GM23338 (cell line): ENCODE measurements at places on chromosomes 16 and 17.

DNA sequence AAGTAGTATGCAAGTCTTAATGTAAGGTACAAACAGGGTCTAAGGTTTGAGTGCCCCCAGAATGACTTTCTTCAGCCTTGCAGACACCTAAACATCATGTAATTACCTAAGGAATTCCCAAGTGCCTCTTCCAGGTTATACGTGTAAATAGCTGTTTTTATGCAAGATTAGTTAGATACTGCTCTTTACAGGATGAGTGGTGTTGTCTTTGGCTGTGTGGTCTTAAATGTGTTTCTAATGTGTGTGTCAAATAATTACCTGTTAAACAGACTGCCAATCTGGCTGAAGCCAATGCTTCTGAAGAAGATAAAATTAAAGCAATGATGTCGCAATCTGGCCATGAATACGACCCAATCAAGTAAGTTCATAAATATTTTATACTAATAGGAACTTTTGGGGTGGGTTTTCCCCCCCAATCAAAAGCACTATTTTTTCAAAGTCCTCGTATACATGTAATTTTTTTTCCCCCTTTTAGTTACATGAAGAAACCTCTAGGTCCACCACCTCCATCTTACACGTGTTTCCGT is 16.0 kb downstream of the RBBP6 start:
- no peak for DNase-seq

DNA sequence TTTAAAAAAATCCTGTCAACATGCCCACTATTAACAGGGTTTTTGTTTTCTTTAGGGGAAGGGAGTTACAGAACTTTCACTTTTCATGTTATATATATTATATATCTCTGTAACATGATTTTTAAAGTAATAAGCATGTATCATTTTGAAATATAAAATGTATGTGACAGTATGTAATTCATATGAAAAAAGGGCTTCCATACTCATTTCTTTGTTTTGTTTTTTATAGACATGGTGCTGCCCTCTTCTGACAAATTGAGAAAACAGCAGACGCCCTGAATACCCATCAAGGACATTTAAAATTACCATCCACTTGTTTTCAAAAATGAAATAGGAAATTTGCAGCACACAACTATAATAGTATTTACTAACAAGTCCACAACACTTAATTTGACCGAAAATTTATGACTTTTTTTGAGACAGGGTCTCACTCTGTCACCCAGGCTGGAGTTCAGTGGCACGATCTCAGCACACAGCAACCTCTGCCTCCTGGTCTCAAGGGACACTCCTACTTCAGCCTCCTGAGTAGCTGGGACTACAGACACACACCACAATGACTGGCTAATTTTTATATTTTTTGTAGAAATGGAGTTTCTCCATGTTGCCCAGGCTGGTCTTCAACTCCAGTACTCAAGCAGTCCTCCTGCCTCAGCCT is 30.4 kb downstream of the CFDP1 start:
- peak; percentile 60 for DNase-seq

GRCh38 chr17:61057257-61057656 is 342.4 kb upstream of the TBX2 start:
- no peak for DNase-seq

DNA sequence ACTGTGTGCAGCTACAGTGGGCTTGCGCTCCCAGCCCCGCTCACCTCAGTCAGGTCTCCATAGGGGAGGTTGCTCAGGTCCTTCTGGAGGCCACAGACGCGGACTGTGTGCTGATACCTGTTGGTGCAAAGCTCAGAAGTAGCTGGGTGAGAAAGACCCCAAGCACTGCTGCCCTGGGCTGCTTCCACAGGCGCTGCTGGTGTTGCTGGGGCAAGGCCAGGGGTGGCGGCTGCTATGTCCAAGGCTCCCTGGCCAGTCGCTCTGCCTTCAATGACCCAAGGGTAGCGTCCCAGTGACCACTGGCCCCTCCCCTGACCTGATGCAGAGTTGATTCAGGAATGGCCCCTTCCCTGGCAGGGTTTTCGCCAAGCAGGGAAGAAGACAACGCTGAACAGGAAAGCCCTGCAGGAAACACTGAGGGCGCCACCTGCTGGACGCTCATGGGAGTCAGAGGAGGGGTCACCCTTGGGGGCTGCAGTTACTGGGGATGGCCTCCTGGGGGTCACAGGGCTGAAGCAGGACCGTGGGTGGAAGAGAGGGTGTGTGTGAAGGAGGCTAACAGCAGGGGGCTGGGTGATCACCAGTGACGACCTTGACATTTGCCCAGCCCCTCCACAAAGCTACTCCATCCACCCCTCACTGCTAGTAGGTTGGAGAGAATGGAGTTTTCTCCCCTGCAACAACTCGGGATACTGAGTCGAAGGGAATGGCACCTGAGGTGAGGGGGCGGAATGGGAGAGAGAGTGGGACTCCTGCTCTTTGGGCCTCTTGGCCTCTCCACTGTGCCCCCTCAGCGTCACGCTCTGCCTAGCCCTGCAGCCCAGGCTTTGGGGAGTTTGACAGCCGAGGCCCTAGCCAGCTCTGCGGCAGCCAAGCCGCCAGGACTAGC is 38.3 kb downstream of the ABCC12 start:
- peak; percentile 87 for DNase-seq

GRCh38 chr16:85819245-85819644 is 19.8 kb downstream of the COX4I1 start:
- peak; percentile 97 for DNase-seq

GRCh38 chr17:75109046-75109406 is 743 bp upstream of the ARMC7 start:
- DNase-seq, result peak; percentile 67

- DNase-seq, result no peak
Measured at GRCh38 chr17:29726715-29727252, 104.1 kb upstream of the CORO6 start.
